Cerebellar nuclear complex (tissue), 1 donor: ENCODE measurements at places on chromosomes 13 and 19.

GRCh38 chr13:25847145-25847544 is 204.7 kb downstream of the SHISA2 start:
- DNase-seq = no peak

DNA sequence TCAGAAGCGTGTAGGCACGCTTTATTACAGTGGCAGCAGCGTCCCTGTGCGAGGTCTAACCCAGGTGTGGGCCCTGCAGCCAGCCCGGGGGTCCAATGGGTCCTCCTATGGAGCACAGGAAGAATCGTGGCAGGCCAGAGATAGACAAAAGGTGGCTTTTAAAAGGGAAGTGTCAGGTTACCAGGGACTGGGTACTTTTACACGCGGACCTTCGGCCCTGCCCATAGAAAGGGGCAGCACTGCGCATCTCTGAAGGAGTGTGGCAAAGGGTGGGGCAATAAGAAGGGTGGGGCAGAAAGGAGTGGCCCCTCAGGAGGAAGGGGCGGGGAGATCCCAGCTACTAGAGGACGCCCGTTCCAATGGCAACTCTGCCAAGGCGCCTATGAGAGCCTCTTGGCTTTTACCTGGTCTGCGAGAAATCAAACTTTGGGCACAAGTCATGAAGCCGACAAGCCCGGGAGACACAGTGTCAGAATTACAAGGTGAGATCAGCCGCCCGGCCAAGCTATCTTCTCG is 1419.8 kb downstream of the UQCRFS1 start:
- DNase-seq = peak; percentile 81

DNA sequence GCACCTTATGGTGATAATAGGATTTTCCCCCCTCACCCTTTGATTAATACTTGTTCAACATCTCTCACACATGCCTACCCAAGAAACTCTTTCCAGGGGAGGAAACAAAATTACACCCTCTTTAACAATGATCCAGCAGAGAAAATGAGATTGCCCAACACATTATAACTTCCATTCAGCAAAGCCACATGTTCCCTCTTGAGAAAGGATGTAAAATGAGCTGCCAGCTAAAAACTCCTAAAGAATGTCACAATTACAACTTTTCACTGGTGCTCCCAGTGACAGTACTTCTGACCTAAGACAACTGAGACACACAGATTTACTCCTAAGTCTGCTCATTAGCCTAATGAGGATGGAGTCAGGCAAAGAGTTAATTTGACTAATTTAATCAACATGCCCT is 621.4 kb downstream of the DIAPH3 start:
- no peak for DNase-seq

DNA sequence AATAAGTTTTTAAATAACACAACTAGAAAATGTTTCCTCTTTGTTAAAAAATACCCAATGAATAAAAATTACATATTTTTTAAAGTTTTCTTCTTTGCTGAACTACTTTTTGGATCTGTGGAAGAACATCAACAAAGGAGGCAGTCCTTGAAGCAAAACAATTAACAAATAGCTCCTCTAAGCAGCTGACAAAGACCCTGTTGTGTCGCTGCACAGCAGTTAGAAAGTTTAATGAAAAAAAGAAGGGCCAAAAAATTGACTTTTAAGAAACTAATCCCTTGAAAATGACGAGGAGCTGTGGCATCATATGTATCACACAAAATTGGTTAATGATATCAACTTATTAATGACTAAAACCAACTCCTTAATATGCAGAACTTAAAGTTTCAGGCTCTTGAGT is 72.1 kb downstream of the SLITRK1 start:
- no peak for DNase-seq

DNA sequence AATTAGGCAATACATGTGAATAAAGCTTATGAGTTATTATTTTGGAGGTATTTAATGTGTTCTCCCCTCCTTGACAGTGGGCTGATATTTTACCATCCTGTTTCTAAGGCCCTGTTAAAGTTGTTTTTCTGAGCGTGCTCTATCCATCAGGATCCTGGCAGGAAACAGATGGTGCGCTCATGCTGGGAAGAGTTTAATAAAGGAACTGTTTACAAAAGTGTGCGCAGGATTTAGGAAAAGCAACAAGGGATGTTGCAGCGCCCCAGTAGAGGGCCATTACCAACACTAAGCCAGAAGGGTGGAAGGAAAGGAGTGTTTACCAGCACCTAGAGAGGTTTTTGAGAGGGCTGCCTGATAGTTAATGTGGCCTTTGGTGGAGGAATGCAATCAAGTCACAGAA is 374.5 kb downstream of the KCNRG start:
- DNase-seq = peak; percentile 57

GRCh38 chr19:16000024-16000663 is 51.3 kb downstream of the OR10H4 start:
- DNase-seq = no peak

GRCh38 chr19:54364775-54365257 is at the start of gene LAIR1:
Gene LAIR1, minus strand, starts transcription at chr19:54364931. Its CDS starts 127 bp downstream, at chr19:54364804.
- no peak for DNase-seq

- no peak for DNase-seq
Observed at GRCh38 chr19:11995174-11995573, 30.3 kb downstream of the ZNF763 start.

GRCh38 chr19:17893766-17894165 is 22.0 kb downstream of the SLC5A5 start:
- DNase-seq = no peak

GRCh38 chr19:5547881-5548280 is 19.9 kb downstream of the TINCR start:
- no peak for DNase-seq

- no peak for DNase-seq
Observed at GRCh38 chr19:38210458-38210987, 13.5 kb downstream of the DPF1 start.

- no peak for DNase-seq
Observed at GRCh38 chr19:41324231-41324702, 14.3 kb downstream of the CCDC97 start.

- DNase-seq = no peak
Observed at GRCh38 chr19:40143612-40144011, 47.6 kb upstream of the MAP3K10 start.

DNA sequence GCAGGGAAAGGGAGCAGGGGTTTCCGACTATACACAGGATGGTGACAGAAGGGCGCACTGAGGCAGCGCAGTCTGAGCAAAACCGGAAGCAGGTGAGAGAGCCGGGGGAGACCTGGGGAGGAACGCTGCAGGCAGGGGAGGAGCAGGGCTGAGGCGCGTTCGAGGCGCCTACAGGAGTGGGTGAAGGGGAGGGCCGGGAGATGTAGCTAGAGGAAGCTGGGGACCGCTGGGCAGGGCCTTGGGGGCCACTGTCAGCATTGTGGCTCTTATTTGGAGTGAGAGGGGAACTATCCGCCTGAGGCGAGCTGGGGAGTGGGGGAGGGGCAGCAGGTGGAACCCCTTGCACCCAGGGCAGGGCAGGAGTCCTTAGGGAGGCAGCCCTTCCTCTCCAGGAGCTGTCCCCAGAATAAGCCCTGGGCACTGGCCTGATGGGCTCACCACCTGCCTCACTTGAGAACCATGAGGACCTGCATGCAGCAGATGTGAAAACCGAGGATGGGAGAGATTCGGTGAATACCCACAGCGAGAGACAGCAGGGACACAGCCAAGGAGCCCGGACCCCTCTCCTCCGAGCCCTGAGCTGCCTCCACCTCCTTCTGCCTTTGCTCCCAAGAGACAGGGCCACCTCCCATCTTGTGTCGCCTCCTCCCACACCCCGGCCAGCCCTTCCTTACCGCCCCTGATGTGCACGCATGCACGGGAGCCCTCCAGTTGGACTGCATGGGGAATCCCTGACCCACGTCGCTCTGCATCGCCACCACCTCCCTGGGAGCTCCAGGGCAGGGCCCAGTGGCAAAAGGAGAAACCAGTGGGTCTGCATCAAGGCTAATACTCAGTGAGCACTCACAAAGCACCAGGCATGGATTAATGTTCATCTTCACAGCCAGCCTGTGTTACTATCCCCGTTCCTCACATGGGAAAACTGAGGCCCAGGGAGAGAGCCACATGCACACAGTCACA is 10.3 kb downstream of the AKT2 start:
- no peak for DNase-seq

DNA sequence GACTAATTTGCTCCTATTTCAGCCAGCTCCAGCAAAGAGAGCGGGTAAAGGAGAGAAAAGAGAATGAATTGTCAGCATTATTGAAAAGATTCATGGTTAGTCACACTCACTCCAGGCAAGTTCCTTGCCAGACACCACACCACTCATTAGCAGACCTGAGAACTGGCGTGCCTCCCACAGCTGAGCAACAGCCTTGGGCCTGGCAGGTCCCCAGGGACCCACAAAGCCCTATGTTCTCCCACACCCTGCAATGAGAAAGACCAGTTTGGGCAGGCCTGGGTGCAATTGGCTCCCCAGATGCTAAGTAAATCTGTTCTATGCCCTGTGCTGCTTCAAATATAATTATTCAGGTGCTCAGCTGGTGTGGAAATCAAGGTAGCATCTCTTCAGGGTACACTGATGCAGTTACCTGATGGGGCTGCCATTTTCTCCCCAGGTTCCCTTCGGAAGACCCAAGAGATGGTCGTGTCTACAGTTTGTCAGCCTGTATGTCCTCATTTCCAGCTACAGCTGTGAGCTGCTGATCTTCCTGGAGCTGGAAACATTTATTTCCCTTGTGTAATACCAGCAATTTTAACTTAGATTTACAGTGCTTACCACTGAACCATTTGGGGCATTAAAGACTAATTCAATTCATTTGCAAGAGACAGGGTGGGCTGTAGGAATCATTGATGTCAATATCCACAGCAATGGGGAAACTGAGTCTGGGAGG is 405.0 kb downstream of the COG6 start:
- no peak for DNase-seq

DNA sequence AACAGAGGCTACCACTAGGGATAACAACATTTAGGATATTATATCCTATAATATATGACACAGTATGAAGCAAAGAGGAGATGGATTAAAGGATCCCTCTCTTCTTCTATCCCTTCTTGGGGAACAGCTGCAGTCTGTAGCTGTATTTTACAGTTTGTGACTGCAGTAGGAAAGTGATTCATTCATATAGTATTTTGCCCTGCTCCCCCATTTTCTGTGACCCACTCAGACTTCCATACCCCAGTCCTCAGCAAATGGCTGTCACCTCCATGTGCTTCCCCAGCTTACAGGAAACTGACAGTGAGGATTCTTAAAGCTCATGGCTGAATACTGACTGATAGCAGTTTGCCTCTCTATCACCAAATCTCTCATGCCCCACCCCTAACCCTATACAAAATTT is 27.5 kb downstream of the MICU2 start:
- DNase-seq = no peak

DNA sequence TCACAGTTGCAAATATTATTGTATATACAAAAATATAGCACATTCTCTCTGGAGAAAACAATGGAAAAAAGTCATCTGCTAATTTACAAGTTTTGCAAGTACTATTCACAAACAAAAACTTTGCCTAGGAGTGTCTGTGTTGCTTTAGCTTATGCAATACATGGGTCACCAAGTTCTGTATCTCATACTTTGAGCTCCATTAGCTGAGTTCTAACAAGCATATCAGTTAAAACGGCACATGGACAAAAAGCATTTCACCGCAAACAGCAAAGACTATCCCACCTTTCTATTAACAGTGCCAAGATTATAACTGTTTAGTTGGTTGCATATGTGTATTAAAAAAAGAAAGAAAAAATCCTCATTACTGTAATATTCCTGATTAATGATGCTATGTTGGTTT is 4.6 kb downstream of the SPRY2 start:
- DNase-seq = no peak

DNA sequence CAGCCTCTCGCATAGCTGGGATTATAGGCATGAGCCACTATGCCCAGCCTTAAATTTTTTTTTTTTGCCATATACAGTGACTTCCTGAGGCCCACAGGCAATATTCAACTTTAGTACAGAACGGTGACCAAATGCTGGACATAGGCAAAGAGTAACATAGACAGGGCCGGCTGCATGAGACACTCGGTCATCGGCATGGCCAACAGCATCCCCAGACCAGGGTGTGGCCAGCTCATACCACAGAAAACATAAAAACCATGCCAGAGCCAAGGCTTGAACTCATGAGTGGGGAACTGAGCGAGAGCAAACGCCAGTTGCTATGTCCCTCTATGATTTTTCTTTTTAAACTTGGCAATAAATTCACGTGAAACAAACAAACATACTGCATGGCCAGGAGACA is 17.0 kb downstream of the KANK2 start:
- DNase-seq = no peak

DNA sequence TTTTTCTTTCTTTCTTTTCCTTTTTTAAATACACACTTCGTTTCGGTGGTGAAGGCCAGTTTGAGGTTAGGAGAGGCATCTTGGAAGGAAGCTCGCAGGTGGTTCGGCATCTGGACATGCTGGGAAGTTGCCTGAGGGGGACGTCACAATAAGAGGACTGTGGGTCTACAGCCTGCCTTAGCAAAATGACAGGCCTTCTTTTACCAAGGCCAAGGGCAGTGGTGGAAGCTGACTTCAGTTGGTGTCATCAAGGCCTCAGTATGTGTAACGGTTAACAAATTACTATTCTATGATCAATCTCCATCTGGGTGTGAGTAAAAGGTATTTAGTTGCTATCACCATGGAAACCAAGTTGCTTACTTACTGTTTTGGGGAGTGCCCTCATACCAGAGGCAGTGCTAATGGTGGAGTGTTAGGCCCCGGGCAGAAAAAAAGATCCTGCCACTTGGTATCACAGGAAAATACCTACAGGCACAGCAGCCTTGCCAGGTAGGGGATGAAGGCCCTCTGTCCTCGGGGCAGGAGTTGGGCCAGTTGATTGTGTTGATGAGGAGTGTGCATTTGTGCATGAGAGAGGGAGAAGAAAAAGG is 10.3 kb downstream of the ACTN4 start:
- DNase-seq = no peak

- DNase-seq = no peak
Observed at GRCh38 chr13:46057256-46058015, 4.9 kb upstream of the ZC3H13 start.

DNA sequence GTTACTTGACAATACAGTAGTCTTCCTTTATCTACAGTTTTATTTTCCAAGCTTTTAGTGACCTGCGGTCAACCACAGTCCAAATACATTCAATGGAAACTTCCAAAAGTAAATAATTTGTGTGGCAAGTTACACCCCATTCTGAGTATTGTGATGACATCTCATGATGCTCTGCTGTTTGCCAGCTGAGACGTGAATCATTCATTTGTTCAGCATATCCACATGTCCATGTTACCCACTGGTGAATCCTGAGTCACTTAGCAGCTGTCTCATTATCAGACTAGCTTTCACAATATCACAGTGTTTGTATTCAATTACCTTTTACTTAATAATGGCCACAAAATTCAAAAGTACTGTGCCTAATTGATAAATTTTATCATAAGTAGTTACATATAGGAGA is 179.8 kb downstream of the PRR20E start:
- no peak for DNase-seq

GRCh38 chr13:107842562-107843180 is 372.7 kb downstream of the LIG4 start:
- no peak for DNase-seq

DNA sequence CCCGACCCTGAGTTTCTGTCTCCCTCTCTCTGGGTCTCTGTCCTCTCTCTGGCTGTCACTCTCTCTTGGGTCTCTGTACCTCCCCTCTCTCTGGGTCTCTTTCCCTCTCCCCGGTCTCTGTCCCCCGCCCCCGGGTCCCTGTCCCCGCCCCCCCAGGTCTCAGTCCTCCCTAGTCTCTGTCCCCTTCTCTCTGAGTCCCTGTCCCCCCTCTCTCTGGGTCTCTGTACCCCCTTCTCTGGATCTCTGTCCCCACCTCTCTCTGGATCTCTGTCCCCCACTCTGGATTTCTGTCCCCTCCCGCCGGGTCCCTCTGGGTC is 2.3 kb upstream of the FTL start:
- no peak for DNase-seq
